ENCODE measurements at places on chromosomes 12 and 14.

DNA sequence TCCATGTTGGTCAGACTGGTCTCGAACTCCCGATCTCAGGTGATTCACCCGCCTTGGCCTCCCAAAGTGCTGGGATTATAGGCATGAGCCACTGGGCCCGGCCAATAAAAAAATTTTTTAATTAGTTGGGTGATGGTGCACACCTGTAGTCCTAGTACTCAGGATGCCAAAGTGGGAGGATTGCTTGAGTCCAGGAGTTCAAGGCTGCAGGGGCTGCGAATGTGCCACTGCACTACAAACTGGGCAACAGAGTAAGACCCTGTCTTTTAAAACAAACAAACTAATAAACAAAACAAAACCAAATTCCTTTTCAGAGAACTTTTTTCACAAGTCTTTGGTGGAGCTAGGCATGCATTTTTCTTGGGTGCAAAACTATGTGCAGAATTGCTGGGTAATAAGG is 10.1 kb upstream of the SPSB2 start:
- DNase-seq = no peak

- no peak for DNase-seq
These were observed 104.2 kb downstream of the ADCK1 start for GRCh38 chr14:77903937-77904617.

DNA sequence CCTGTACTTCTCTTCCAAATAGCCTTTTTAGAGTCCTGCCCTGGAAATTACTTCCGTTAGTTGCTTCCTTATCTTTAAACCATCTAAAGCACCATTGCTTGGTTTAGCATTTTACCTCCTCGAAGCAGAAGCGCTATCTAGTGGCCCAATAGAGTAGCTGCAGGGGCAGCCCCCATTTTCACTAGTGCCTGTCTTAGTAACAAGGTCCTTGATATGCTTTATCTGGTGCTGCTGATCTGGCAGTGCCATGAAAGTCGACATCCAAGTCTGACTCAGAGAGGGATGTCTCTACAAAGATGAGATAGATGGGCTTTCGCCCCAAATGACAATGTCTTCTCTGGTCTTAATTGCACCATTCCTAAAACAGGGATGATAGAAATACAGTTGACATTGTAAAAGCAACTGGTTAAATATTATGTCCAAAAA is 25.0 kb upstream of the CIT start:
- peak; percentile 70 for DNase-seq

DNA sequence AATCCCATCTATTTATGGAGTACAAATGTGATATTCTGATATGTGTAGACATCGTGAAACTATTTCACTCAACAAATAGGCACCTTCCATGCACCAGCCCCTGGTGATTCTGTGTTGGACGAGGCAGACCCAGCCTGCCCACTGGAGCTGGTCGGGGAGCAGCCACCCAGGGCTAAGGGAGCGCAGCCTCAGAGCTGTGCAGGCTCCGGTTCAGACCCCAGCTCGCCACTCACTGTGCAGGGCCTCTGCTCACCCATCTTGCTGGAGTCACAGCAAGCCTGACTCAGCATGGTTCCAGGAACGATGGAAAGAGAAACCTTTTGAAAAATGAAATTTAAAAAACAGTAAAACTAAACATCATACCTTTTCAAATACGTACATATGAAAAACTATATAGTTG is 52.3 kb upstream of the BCL11B start:
- no peak for DNase-seq

- DNase-seq = peak; percentile 46
These were observed 76.1 kb downstream of the STON2 start for GRCh38 chr14:81324011-81324410.

GRCh38 chr12:109578330-109578927 is 4.8 kb downstream of the MVK start:
- DNase-seq = no peak

GRCh38 chr12:49527361-49528130 is 11.3 kb upstream of the KCNH3 start:
- DNase-seq = no peak

DNA sequence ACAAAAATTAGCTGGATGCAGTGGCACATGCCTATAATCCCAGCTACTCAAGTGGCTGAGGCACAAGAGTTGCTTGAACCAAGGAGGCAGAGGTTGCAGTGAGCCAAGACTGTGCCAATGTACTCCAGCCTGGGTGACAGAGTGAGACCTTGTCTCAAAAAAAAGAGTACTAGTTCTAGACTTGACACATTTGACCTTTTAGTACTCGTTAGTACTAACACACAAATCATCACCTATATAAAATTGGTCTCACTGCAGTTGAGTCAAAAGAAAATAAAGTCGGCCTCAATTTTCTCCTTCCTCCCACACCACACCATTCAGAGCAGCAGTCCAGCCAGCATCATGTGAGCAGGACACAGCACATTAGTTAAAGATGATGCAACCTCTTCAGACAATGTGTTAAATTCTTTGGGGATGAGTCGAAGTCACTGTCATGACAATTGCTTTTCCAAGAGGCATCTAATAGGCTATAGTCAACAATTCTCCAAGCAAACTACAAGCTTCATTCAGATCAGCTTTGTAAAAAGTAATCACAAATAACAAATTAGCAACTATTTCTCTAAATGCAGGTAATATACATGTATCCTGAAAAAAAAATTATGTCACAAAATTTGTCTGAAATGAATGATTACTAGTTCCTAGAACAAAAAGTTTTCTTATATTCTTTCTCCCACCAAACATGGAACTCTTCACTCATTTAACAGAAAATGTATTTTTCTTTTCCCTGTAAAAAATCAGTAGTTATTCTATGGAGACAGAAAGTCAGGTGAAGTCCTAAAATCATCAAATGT is 55.6 kb downstream of the CLIP1 start:
- DNase-seq = peak; percentile 13

DNA sequence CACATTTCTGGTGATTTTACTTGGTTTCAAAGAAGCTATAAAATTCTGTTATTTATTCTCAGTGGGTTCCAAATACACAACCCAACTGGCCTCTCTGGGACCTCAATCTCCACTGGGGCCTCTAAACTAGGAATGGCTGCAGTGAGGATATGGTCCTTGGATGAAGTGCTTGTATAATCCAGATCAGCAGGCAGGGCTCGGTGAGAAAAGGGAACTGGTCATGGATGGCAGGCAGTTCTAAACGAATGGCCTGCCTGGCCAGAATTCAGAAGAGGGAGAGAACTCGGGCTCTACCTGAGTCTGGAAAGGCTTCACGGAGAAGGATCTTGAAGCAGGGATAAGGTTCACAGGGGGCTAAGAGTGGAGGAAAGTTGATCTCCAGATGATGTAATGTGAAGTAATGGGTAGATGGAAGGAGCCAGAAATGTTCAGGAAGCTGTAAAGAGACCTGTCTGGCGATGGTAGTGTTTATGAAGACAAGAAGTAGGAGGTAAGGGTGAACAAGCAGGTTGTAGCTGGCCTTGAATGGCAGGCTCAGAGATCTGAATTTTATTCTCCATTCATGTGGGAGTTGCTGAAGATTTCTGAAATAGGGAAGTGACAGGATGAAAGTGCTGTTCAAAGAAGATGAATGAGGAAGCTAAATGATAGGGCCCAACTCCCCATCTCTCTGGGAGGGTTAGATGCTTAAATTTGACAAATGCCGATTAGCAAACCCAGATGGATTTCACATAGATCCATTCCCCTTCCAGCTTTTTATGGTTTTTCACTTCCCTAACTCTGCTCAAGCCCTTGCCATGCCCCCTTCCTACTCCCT is 31.5 kb upstream of the ANO6 start:
- no peak for DNase-seq
